ENCODE measurements at places on chromosomes 1 and 21.

GRCh38 chr1:229619614-229620013 lies 6.3 kb downstream of the TAF5L start:
- no peaks in the 10 kb centered on the region for H3K27me3 ChIP-seq
- peaks cover 30% of the 10 kb centered on the region for H3K4me1 ChIP-seq
- H3K27ac ChIP-seq = peak overlapping the region; percentile 18
- H3K4me3 ChIP-seq = no peak overlapping the region
- DNase-seq = no peak

DNA sequence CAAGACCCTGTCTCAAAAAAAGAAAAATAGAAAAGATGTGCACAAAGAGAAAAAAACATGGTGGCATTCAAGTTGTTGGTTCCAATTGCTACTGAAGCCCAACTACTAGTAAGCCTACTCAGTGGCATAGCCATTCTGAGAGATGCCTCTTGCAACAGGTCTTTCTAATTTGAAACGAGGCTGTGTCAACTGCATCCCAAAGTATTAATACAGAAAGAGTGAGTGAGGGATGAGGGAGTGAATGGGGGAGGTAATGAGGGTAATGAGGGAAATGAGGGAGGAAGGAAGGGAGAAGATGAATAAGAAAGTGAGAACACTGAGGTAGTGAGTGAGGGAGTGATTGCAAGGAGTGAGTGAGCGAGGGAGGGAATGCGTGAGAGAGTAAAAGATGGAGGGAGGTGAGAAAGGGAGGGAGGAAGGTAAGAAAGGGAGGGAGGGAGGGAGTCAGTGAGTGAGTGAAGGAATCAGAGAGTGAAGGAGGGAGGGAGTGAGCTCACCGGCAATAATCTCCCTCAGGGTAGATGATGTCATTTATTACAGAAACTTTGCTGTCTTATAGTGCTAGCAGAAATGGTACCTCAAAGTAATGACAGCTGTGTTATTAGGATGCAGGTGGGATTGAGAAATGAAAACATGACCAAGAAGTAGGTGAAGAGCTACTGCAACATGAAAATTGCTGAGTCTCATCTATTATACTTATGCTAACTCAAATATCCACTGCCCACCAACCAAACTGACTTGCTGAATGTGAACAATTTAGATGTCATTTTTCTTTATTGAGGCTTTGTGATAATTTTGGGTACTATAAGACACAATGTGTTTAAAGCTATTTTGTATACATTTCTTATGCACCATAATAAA lies 75.6 kb upstream of the ADAM30 start:
- peak overlapping the region; percentile 18 for H3K27ac ChIP-seq
- peaks cover 17% of the 10 kb centered on the region for H3K4me1 ChIP-seq
- no peak overlapping the region for H3K4me3 ChIP-seq
- peaks cover 6% of the 10 kb centered on the region for H3K36me3 ChIP-seq
- H3K27me3 ChIP-seq = no peaks in the 10 kb centered on the region
- no peak for DNase-seq

GRCh38 chr1:7380712-7381111 lies 390.4 kb upstream of the VAMP3 start:
- H3K4me1 ChIP-seq = no peaks in the 10 kb centered on the region
- no peak overlapping the region for H3K4me3 ChIP-seq
- no peak overlapping the region for H3K27ac ChIP-seq
- DNase-seq = no peak

DNA sequence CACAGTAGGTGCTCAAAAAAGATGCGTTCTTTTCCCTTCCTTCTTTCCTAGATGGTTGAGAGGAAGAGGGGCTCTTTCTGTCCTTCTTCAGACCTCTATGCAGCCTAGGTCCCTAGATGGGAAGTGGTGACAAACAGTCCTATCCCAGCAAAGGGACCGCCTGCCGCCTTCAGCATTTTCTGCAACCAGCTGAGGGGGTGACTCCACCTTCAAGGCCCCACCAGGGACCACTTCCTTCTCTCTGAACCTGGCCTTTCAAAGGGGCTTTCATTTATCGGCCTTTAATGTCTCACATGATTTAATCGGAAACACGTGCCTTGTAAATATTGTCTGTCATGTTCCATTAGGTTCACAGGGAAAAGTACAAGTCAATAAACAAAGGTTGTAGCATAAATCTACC lies 32.6 kb downstream of the GLIS1 start:
- peaks cover 11% of the 10 kb centered on the region for H3K27me3 ChIP-seq
- no peaks in the 10 kb centered on the region for H3K4me1 ChIP-seq
- DNase-seq = no peak
- no peaks in the 10 kb centered on the region for H3K36me3 ChIP-seq

GRCh38 chr21:28167366-28167765 lies 825.3 kb downstream of the LTN1 start:
- no peak overlapping the region for H3K4me3 ChIP-seq
- no peak for DNase-seq
- no peak overlapping the region for H3K27ac ChIP-seq
- no peaks in the 10 kb centered on the region for H3K36me3 ChIP-seq
- no peaks in the 10 kb centered on the region for H3K4me1 ChIP-seq

Data from natural killer cell treated with Interleukin-12 subunit alpha and Interleukin-12 subunit beta and Interleukin-15 and Interleukin-18, amount 100 ng/mL, for 72 hours (primary cell).